Fibroblast of skin of left biceps (primary cell): ENCODE measurements at places on chromosomes 1 and 21.

DNA sequence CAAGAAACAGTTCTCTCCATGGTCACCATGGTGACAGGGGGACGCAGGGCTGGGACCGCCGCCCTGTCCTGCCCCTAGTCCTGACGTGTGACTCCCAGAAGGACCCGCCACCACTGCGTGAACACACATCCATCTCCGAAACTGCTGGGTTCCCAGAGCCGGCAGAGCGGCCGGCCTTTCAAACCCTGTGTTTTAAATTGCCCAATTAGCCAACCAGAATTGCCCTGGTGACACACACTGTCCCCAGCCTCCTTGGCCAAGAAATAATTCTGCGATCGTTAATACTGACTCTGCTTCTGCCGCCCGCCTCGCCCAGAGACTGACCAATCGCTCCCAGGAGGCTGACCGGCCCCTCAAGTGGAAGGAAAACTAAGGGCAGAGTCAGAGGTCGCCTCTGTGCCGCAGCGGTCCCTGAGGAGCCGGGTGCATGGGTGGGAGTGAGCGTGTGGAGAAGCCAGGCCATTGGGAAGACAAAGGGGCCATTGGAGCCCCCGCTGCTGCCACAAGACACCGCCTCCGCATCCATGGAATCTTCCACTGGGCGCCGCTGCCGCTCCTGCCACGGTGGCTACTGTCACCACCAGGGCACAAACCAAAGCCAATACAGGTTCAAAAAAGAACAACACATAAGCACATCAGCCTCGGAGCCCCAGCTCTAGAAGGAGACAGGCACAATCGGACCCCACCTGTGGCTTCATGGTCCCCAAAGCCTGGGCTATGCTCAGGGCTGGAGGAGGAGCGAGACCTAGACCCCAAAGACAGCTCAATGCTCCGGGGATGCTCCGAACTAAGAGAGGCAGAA is 273.2 kb downstream of the NPHP4 start:
- DNase-seq = no peak

DNA sequence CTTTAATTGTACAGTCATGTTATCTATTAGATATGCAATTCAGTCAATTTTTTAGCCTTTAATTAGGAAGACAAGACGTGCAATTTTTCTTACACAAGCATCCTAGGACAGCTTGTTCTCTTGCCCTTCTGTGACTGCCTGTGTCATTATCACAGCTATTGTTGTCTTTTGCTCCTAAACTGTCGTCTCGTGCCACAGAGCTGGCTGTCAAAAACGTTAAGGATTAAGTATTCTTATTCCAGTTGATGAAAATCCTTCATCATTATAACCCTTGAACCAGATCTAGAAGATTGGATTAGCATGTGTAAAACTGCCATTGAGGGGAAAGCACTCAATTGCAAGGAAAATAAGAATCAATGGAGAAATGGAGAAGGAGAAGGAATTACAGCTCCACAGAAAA is 43.8 kb upstream of the AIM2 start:
- no peak for DNase-seq

DNA sequence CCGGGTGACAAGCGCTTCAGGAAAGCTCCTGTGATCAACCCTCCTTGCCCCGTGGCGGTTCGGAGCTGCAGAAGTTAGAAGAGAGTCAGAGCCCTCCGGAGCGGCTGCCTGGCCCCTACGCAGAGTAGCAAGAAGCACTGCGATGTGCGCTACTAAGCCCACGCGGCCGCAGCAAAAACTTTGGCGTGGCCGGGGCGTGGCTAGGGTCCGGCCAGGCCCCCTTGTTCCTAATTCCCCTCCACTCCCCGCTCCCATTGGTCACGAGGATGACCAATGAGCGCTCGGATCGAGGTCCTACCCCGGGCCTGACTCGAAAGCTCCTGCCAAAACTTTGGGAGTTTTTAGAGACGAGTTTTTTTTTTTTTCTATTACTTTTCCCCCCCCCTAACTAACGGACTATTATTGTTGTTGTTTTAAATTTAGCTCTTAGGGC is at the start of gene HLX:
TSS of gene HLX (plus strand) at position 368 of the 433 bp plus-strand sequence. CDS start 415 bp downstream, outside the sequence.
- DNase-seq = peak; percentile 88

- no peak for DNase-seq
Observed at GRCh38 chr1:19445417-19446342, 39.7 kb downstream of the CAPZB start.

- peak; percentile 76 for DNase-seq
Observed at GRCh38 chr1:218674280-218674773, 329.2 kb downstream of the TGFB2 start.

DNA sequence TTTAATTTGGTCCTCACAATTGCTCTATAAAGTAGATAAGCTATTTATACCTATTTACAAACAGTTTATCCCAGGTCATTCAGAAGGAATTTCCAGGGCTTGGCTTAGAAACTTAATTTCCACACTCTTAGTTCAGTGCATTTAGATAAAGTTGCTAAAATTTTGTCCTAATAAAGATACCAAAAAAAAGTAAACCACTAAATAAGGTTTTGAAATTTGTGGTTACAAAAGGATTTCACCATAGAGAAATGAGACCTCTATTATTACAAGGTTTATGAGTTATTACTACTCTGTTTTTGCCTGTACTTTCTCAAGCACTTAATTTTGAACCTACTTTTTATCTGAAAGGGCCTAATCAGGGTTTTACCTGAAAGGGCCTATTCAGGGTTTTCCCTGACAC is 22.4 kb downstream of the PTPN22 start:
- no peak for DNase-seq

- DNase-seq = no peak
Observed at GRCh38 chr1:6145864-6146410, 34.2 kb downstream of the CHD5 start.

GRCh38 chr1:155929057-155929456 is 5.2 kb downstream of the KHDC4 start:
- DNase-seq = no peak

DNA sequence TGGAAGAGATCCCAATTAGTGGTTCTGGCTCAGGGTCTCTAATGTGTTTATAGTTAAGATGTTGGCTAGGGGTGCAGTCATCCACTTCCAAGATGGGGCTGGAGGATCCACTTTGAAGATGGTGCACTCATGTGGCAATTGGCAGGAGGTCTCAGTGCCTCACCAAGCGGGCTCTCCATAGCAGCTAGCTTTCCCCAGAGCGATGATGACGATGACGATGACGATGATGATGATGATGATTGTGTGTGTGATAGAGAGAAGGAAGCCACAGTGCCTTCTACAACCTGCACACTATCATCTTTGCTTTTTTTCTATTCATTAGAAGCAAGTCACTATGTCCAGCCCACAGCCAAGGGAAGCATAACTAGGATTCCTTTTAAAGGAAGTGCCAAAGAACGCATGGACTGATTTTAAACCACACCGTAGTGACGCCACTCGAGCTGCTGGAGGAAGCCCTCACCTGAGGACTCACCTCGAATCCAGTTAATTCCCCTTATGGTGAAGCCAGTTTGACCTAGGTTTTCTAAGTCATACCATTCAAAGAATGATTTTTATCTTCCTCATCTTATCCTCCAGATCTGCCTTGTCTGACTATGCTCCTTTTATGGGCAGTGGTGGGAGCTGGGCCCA is 49.4 kb downstream of the SRRM1 start:
- no peak for DNase-seq

- DNase-seq = no peak
Observed at GRCh38 chr1:219417610-219418009, 195.3 kb downstream of the ZC3H11B start.

- no peak for DNase-seq
Observed at GRCh38 chr1:205589046-205589445, 42.8 kb downstream of the ELK4 start.

DNA sequence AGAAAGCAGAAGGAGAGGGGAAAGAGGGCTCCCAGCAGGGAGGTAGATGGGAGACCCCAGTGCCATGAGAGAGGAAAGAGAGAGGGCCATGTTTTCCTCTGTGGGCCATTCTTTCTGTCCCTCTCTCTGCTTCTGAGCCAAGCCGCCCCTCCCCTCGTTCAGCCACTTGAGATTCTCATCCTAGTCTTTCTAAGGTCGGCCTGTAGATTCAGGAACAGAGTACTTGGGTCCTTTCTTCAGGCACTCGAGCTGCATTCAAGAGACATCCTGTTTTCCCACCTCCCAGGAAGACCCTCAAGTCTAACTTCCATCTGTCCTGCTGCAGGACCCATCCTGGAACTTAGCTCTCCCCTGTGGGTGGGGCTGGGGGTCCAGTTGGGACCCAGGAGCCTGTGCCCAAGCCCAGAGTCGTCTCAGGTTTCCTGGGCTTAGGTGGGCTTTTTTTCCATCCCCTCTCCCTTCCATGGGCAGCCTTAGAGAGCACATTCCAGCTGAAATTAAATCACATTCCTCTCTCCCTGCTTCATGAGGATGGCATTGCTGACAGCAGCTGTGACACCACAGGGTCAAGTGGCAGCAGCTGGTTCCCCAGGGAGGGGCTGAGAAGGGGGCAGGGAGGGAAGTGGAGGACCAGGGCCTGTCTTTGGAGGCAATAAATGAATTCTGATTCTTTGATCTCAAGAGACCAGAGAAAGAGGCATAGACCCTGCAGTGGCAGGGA is 13.0 kb downstream of the NES start:
- DNase-seq = no peak

- DNase-seq = no peak
Observed at GRCh38 chr21:37620401-37620800, 253.8 kb downstream of the DYRK1A start.

DNA sequence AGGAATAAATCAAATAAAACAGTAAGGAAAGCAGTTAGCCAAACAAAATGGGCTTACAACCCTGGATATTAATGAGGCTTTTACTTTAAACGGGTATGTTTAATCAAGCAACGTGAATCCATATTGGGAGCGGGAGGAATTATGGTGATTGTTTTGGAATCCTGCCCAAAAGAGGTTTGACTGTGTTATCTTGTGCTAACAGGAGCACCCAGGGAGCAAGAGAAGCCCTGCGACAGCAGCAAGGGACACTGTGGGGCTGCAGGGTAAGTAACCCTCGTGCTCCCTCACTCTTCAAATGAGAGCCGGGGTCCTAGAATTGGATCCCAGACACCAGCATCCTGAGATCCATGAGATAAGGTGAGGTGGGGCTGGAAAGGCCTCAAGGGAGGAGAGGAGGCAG is 72.6 kb upstream of the PGBD5 start:
- DNase-seq = no peak
